Epithelial cell of prostate (primary cell): ENCODE measurements at places on chromosomes 16 and 17.

DNA sequence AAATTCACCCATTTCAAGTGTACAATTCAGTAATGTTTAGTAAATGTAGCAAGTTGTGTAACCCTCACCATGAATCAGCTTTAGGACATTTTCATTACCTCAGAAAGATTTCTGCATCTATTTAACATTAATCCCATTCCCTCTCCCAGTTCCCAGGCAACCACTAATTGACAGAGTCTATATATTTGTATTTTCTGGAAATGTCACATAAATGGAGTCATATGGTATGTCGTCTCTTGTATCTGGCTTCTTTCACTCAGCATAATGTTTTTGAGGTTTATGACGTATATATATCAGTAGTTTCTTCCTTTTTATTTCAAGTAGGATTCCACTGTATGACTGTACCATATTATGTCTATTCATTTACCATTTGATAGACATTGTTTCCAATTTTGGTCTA lies 199.8 kb downstream of the CYB561 start:
- DNase-seq: no peak

DNA sequence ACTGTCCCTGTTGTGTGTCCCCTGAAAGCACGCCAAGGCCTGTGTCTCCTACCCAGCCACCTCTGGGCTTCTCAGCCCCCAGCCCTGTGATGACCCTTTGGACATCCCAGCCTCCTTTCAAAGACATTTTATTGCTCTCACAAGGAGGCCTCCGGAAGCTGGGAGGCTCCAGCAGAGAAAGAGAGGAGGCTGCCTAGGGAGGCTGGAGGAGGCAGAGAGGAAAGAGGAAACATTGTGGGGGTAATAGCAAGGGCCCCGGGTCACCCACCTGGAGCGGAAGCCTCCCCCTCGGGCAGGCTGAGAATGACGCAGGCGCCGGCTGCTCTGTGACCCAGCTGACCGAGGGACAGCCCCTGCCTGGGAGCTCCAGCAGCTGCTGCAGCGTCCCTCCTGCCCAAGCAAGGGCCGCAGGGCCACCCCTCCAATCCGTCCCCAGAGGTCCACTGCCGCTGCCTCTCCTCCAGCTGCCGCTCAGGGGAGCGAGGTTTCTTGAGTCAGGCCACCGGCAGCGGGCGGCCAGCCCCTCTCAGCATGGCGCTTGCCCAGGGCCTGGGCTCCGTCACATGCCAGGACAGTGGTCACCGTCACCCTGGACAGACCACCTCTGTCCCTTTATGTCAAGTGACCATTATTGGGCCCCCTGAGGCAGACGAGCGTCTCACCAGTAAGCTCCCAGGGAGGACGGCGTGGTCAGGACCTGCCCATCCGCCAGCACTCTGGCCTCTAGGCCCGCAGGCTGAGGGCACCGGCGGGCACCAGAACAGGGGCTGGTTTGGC lies 29.3 kb downstream of the ACTG1 start:
- no peak for DNase-seq

DNA sequence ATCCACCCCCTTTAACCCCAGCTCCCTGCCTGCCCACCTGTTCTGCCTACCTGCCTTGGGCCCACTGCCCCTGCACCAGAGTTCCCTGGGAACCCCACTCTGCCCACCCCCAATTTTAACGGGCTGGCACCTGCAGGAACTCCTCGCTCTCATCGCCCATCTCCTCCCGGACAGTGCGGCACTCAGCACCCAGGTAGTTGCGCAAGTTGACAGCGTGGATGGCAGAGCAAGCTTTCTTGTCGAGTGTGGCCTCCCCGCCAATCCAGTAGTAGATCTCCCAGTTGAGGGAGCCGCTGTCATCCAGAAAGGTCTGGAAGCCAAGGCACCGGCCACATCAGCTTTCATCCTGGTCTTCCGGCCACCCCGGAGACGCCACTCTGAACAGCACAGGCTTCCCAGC lies 7.8 kb downstream of the FLII start:
- DNase-seq: no peak

GRCh38 chr17:71900621-71901229 lies 220.1 kb upstream of the SOX9 start:
- no peak for DNase-seq

DNA sequence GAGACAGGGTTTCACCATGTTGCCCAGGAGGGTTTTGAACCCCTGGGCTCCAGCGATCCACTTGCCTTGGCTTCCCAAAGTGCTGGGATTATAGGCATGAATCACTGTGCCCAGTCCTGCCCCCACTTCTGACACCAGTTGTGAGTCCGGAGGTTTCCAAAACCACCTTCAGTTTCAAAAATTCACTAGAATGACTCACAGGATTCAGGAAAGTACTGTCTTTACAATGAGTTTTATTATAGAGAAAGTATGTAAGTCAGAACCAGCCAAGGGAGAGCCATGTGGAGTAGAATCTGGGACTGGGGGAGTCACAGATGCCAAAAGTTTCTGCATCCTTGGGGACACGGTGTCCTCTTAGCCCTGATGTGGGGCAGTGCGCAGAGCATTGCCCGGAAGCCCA lies 55.1 kb downstream of the PLD6 start:
- DNase-seq: peak; percentile 27

GRCh38 chr17:82273327-82274133 lies at the start of gene CSNK1D:
Gene CSNK1D (minus strand): TSS chr17:82273700. CDS start chr17:82273381, 319 bp downstream.
- DNase-seq: no peak

DNA sequence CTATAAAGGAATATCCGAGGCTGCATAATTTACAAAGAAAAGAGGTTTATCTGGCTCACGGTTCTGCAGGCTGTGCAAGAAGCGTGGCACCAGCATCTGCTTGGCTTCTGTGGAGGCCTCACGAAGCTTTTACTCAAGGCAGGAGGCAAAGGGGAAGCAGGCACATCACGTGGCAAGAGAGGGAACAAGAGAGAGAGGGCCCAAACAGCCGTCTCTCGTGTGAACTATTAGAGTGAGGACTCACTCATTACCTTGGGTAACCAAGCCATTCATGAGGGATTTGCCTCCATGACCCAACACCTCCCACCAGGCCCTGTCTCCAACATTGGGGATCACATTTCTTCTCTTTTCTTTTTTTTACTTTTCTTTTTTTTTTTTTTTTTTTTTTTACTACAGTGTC lies 7.5 kb upstream of the ALKBH5 start:
- no peak for DNase-seq

DNA sequence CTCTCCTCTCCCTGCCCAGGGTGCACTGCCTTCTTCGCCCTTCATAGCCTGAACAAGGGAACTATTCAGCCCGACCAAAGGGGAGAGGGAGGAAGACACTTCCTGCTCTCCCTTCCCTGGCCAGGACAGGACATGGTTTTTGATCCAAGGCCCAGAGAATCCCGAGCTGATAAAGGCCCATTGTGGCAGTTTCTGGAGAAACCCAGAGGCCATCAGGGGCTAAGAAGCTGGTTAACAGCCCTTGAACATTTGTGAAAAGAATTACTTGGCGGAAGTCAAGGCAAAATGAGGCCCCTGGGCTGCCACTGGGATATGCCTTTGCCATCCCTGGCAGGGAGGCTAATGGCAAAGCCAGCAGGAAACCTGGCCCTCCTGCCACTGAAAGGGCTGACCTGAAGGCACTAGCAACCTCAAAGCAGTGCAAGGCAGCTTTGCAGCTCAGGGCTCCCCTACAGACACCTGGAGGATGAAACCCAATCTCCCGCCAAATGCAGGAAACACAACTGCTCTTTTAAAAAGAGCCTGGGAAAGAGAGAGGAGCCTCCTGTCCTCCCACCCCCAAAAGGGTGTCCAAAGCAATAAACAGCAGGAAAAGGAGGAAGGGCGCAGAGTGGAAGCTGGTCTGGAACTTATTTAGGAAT lies 12.6 kb downstream of the PHB1 start:
- no peak for DNase-seq

- no peak for DNase-seq
Observed at GRCh38 chr17:36696805-36697204, 95.4 kb downstream of the MRM1 start.

DNA sequence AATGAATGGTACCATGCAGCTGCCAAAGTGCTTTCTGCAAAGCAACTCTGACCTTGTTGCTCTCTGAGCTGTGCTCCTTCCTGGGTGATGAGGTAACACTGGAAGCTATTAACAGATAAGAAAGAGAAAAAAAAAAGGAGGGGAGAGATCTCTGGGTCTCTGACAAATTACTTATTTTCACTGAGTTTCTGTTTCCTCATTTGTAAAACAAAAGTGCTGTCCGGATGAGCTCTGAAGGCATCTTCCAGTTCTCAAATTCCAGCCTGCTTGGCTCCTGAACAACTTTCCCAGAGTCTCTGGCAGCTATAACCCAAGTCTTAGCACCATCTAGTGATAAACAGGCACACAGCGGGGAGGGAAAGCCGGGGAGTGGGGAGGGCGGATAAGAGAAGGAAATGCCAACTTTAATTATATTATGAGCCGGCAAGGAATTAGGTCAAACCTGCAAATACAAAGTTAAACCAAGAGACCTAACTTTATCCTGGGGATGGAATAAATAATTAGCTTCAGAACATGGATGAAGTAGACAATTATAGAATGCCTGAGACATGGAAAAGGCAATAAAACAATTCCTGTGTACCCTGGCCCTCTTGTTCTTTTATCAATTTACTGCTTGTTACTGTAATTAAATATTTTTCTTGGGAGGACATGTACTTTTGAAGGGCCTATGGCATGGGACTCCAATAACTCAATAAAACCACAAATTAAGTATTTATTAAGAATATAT lies 61.3 kb upstream of the KIFC3 start:
- DNase-seq: no peak

DNA sequence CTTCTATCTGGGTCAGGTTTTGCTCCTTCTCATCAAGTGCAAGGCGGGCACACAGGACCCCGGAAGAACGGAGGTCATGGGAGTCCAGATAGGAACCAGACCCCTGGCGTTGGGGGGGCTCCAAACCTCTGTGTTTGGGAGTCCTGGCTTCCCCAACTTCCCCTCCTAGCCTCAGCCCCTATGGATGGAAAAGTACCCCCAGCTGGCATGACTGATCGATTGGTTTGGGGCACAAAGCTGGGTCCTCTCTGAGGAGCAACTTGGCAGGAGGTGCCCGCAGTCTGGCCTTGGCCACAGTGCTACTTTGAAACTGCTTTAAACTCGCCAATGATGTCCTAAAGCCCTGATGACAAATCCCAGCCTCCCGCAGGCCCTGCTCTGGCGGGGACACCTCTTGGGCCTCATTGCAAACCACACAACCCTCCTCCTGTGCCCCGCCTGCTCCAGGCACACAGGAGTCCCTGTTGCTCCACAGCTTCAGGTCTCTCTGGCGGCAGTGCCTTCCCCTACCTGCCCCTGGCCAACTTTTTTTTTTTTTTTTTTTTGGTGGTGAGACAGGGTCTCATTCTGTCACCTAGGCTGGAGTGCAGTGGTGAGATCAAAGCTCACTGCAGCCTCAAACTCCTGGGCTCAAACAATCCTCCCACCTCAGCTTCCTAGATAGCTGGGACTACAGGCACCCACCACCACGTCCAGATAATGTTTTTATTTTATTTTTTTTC lies 38.0 kb upstream of the SNN start:
- DNase-seq: no peak

- no peak for DNase-seq
Observed at GRCh38 chr17:19237389-19238166, 412 bp downstream of the EPN2 start.

GRCh38 chr17:67376415-67376736 lies 705 bp upstream of the PITPNC1 start:
- no peak for DNase-seq

GRCh38 chr16:72122308-72122707 lies 28.7 kb downstream of the DHX38 start:
- DNase-seq: no peak

GRCh38 chr16:17368951-17369350 lies 101.8 kb downstream of the XYLT1 start:
- DNase-seq: no peak

- DNase-seq: no peak
Observed at GRCh38 chr17:58574025-58574424, 59.6 kb upstream of the MTMR4 start.
